ENCODE measurements at places on chromosomes 1 and 21.

DNA sequence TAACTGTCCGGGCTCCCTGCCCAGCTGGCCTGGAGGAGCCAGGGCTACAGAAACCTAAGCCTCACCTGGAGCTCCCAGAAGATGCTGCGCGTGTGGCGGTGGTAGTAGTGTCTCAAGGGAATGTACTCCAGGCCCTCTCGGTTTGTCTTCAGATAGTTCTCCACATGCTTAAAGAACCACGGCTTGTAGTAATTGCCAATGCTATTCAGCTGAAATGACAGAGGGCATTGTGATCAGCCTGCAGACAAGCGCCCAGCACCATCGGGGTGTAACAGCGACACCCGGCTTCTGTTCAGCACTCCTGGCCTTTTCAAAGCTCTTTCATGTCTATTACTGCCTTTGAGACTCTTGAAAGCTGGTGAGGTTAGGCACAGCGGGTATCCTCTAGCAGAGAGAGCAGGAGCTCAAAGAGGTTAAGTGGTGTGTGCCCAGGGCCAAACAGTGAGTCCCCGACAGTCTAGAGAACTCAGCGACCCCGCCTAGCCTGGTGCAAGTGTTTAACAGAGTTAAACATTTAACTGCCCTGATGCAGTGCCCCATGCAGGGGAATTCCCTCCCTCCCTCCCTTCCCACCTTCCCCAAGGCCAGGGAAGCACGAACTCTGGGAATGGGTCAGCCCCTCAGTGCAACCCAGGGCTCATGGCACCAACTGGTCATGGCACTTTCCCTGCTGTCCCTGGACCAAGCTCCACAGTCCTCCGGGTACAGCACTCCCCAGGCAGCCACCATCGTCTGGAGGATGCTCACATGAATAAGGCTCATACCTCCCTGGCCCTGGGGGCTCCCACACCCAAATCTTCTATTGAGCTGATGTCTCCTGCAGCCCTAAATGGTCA is 21.5 kb downstream of the DHCR24 start:
- no peak for DNase-seq

DNA sequence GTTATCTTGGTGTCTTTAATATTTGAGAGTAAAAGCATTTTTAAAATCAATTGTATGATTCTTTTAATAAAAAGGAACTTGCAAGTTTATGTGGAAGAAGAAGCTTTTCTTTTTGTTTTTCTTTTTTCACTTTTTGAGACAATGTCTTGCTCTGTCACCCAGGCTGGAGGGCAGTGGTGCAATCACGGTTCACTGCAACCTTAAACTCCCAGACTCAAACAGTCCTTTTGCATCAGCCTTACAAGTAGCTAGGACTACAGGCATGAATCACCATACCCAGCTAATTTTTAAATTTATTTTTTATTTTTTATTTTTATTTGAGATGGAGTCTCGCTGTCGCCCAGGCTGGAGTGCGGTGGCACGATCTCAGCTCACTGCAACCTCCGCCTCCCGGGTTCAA is 34.1 kb downstream of the CMPK1 start:
- DNase-seq: no peak

GRCh38 chr1:166087734-166088571 is 78.8 kb downstream of the FAM78B start:
- DNase-seq: no peak

GRCh38 chr21:34701726-34702125 is 32.9 kb downstream of the CLIC6 start:
- DNase-seq: no peak

DNA sequence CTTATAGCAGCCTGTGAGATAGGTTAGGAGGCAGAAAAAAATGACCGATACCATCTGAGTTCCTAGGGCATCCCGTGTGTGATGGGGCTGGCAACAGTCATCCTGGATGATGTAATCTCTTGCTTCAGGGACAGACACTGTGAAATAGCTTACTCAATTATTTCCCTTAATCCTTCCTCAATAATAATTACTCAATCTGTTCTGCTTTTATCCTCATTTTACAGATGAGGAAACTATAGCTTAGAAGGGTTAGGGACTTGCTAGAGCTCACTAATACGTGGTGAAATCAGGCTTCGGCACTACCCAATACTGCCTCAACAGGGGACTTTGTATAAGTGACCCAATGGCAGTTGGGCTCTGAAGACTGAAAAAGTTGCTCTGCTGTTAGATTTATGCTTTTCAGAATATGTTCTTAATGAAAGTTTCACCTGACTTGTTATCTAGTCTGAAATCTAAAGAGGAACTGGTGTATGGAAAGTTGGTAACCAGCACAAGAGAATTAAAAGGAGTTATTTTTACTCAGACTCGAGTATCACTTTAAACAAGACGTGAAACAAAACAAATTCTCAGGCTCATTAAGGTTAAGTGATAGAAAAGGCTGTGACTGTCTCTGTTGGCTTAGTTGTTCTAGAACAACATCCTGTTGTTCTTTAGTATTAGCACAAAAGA is 14.4 kb downstream of the CD55 start:
- no peak for DNase-seq

GRCh38 chr1:107110326-107110725 is 30.5 kb upstream of the NTNG1 start:
- DNase-seq: no peak

- DNase-seq: no peak
Observed at GRCh38 chr1:31901838-31902509, 36.2 kb downstream of the PTP4A2 start.

- no peak for DNase-seq
Observed at GRCh38 chr1:163528710-163529348, 207.1 kb downstream of the NUF2 start.

GRCh38 chr1:201183209-201183608 is 7.4 kb upstream of the IGFN1 start:
- DNase-seq: no peak

GRCh38 chr21:36265431-36265830 is 54.6 kb upstream of the MORC3 start:
- no peak for DNase-seq

GRCh38 chr1:41640141-41640751 is 155.8 kb upstream of the EDN2 start:
- no peak for DNase-seq

GRCh38 chr1:151990856-151991198 is 2.8 kb downstream of the S100A10 start:
- no peak for DNase-seq

- DNase-seq: no peak
Observed at GRCh38 chr1:46039571-46040052, 92.8 kb downstream of the PIK3R3 start.

DNA sequence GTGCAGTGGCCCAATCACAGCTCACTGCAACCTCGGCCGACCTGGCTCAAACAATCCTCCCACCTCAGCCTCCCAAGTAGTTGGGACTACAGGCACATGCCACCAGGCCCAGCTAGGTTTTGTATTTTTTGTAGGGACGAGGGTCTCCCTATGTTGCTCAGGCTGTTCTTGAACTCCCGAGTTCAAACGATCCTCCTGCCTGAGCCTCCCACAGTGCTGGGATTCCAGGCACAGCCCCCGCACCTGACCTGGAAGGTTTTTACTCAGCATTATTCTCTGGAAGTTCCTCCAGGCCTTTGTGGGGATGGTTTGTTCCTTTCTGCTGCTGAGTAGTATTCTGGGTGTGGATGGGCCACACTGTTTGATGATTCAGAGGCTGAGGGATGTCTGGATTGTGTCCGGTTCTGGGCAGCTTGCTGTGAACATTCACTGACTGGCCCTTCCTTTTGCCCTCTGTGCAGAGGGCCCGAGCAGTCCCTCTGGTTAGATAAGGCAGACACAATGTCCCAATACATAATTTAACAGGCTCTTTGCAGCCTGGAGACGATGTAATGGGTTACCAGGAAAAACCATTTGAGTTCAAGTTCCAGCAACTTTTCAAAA is 6.0 kb upstream of the TRAPPC10 start:
- DNase-seq: no peak

- DNase-seq: no peak
Observed at GRCh38 chr1:108082738-108083562, 117.2 kb downstream of the SLC25A24 start.
